H54 (cell line): ENCODE measurements at places on chromosomes 7 and 10.
A peak's percentile ranks its signal among the peaks of the same experiment; 100 is the strongest.

DNA sequence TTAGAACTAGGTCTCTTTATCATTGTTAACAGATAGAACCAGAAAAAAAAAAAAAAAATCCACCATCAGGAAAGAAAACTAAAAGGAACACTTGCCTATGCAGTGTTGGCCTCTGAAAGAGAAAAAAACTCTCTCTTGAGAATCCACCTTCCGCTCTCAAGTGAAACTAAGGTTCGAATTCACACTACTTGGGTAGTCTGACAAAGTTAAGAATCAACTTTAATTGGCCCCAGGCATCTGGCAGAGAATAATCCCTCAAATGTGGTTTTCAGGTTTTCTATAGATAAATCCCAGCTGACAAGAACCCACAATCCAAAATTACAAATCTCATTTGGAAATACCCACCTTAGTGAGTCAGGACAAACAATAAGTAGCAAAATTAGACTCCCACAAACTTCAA is 199.7 kb upstream of the LRRN3 start:
- DNase-seq, result no peak

GRCh38 chr7:158051776-158052175 is 535.8 kb downstream of the PTPRN2 start:
- no peak for DNase-seq

DNA sequence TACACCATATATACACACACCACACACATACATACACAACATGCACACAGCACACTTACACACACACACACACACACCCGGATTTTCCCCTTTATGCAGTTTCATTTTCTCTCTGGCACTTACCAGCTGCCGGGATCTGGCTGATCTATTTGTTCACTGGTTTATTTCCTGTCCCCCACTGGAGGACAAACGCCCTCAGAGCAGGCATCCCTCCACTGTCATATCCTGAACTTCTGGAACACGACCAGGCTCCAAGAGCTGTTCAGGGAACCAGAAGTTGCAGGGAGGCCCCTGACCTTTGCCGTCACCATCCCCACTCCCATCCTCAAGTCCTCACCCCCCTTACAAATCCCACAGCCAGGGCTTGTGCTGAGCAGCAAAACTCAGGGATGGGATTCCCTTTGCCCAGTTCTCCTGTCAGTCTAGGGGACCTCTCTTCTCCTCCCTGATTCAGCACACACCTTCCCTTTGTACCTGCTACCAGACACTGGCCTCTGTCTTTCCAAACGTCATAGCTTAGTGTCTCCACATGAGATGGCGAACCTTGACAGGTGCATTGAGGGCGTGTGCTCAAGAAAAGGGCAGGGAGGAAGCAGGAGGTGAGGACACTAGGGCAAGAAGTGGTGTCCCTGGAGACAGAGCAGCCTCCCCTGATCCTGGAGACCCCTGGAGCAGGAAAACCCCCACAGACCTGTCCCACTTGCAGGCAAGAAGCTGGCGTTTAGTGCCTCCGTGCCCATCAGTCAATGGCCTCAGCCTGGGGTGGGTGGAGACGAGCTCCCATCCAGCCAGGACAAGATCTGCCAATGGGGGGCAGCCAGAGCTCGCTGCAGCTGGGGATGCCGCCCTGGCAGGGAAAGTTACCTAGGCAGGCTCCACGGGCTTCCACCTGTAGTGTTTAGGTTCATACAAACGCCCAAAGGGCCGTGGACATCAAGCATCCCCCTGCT is 12.7 kb upstream of the DOCK1 start:
- DNase-seq, result no peak

- no peak for DNase-seq
Measured at GRCh38 chr10:80201608-80202141, 3.7 kb downstream of the ANXA11 start.

GRCh38 chr10:727162-727790 is 37.8 kb upstream of the DIP2C start:
- no peak for DNase-seq

DNA sequence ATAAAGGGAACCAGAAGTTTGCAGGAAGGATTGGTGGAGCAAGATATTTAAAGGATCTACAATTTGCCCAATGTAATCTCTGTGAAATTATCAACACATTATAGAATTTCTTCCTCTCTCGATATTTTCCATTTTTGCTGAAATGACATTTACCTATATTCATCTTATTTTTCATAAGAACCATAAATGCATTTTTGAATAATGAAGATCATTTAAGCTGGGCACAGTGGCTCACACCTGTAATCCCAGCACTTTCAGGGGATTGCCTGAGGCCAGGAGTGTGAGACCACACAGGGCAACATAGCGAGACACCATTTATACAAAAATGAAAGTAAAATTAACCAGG is 37.7 kb downstream of the CCDC71L start:
- DNase-seq, result no peak

GRCh38 chr7:44467217-44467548 is 23.3 kb downstream of the NUDCD3 start:
- DNase-seq, result no peak

DNA sequence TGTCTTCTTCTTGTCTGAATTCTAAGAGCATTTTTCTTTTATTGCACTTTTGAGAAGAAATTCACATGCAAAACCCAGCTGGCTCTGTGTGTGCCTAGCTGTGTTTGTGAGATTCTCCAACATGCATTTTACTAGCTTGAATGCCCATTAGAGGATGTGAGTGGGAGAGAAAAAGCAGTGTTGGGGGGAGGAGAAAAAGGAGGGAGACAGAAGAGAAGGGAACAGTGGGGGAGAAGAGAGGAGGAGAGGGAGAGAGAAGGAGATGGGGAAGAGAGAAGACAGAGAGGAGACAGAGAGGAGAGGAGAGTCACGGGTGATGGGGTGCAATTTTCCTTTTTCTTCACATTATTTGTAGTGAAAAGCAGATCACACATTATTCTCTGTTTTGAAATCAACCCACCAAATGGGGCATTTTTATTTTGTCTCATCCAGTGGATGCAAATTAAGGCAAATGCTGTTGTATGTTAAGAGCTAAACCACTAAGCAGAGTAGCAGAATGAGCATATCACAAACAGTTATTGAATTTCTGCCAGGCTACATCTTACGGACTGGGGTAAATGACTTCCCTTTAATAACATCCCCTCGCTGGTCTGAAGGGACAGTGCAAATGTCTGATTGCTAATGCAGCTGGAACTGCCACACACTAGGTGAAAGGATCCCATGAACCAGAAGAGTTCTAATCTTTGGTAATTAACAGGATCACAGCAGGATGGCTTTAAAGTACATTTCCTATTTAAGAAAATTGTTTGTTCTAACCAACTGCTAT is 849 bp downstream of the LRRN3 start:
- DNase-seq, result no peak

- no peak for DNase-seq
Measured at GRCh38 chr10:79349766-79350406, 2.6 kb downstream of the PPIF start.

- DNase-seq, result no peak
Measured at GRCh38 chr7:69193061-69193460, 405.2 kb upstream of the AUTS2 start.

GRCh38 chr7:156739596-156739995 is 99.0 kb downstream of the RNF32 start:
- DNase-seq, result no peak

DNA sequence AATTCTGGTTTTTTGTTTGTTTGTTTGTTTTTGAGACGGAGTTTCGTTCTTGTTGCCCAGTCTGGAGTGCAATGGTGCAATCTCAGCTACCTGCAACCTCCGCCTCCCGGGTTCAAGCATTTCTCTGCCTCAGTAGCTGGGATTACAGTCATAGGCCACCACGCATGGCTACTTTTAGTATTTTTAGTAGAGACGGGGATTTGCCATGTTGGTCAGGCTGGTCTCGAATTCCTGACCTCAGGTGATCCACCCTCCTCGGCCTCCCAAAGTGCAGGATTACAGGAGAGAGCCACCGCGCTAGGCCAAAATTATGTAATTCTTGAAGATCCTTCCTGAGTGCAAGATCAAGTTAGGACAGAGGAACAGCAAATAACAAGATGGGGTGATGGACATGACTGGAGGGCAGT is 719 bp downstream of the ZNF33B start:
- no peak for DNase-seq

GRCh38 chr10:14219411-14219810 is 111.3 kb downstream of the FRMD4A start:
- no peak for DNase-seq

GRCh38 chr7:12581897-12582296 is 11.4 kb downstream of the SCIN start:
- DNase-seq, result no peak

- DNase-seq, result no peak
Measured at GRCh38 chr7:149006345-149006725, 22.0 kb downstream of the PDIA4 start.

- no peak for DNase-seq
Measured at GRCh38 chr10:19816411-19817230, at the start of gene PLXDC2. Gene PLXDC2 (plus strand): TSS chr10:19816432.

- DNase-seq, result no peak
Measured at GRCh38 chr10:34137201-34137600, 677.9 kb downstream of the PARD3 start.

DNA sequence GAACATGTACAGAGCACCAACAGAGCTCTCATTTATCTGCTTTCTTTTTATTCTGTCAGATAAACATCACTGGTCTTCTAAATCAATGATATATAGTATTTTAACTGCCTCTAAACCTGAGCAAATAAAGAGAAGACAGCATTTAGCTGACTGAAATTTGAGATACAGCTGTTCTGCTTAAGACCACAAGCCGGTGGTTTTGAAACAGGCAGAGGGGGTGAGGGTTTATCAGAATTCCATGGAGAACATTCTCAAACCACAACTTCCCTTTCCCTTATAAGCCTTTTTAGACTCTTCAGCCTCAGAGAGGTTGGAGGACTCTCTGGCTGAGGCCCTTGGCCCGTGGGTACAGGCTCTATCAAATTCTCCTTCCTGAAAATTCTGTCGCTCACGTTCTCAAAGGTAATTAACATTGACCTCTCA is 87.4 kb upstream of the RSU1 start:
- no peak for DNase-seq

- no peak for DNase-seq
Measured at GRCh38 chr10:58756130-58756719, 243.6 kb downstream of the BICC1 start.

DNA sequence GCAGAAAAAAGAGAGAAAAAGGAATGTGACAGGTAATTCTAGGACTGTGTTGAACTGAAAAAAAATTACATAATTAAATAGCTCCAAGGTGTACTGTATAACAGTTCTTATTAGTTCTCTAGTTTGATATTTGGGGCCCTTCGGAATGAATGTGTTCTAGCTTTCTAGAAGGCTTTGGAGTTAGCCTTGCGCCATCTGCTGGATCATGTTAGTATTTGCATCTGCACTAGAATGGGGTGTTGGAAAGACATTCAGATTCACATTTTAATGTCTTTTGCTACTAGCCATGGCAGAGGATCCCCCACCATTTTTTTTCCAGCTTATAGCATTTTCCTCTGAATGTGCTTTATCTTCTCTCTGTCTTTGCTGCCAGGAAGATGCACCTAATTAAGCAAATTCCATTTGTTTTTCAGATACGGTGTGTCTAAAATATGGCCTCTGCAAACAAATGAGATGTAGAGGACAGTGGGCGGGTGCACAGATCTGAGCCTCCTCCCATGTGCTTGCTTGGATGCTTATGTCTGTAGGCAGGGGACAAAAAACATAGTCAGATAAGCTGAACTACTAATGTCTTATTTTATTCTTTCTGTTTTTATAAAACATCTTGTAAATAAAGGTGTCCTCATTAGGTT is 238.5 kb downstream of the PHF14 start:
- DNase-seq, result peak; percentile 22

DNA sequence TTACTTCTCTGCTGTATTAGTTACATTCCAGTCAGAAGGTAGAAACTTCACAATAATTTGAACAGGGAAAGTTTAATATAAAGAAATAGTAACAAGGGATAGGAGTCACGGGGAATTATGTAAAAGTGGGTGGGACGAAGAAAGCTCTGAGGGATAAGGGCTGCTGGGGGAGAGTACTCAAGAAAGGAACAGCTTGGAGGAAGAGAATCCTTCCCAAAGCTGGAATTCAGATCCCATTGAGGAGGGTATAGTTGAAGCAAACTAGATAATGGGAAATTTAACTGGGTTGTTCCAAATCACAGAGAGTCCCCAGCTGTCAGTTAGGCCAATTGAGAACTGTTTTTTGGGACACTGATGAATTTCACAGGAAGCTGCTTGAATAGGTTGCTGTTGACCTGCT is 53.2 kb upstream of the MACC1 start:
- no peak for DNase-seq

GRCh38 chr7:88540012-88540411 is 219.5 kb upstream of the ZNF804B start:
- no peak for DNase-seq

GRCh38 chr7:99955247-99955646 is 20.6 kb downstream of the AZGP1 start:
- DNase-seq, result no peak

- no peak for DNase-seq
Measured at GRCh38 chr7:143382126-143382790, 1.1 kb downstream of the ZYX start.

DNA sequence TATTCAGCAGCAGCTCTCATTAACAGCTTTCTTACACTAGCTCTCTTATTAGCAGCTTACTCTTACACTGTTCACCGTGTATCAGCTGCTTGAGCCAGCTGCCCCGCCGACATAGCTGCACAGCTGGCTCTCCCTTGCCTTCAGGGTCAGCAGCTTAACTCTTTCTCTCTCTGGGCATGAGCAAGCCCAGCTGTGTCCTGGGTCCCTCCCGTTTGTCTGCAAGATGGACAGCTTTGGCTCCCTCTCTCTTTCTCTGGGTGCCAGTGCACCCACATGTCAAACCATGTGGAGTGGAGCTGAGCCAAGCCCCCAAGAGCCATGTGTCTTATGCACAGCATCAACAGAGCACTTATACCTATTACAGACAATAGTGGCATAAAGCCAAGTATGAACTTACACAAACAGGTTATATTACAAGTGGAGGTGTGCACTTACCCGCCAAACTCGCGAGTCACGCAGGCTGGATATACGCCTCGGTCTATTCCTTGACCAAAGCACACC is 35.7 kb upstream of the MTPAP start:
- no peak for DNase-seq

DNA sequence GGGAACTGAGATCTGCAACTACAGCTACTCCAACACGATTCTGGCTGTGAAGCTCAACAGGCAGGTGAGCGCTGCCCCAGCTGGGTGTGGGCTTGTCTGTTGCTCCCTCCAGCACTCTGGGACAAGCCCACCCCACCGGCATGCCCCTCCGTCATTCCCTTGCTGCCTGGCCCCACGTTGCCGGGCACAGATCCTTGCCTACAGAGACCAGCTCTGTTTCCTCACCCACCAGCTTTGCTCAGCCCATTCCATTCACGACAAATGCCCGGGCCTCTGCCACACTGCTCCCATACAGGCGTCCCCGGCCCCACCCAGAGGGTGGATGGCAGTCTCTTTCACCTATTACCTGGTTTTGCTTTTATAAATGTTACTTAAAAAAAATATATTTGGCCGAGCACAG is 24.6 kb downstream of the WIPI2 start:
- DNase-seq, result no peak

DNA sequence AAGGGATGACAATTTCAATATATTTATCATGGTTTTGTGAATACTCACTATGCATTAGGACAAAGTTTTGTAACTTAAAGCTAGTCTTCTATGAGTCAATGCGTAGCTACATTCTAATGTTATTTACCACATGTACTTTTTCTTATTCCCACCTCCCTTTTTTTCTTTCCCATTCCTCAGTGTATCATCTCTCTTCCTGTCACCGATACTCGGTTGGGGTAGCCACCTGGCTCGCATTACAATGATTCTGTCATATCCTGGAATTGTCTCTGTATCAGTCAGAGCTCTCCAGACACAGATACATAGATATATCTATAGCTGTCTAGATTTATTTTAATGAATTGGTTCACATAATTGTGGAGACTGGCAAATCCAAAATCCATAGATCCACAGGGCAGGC is 9.8 kb upstream of the RALA start:
- DNase-seq, result no peak
